A549 treated with RU486 at 1 μM for 4 hours (cell line): ENCODE measurements at places on chromosomes 1 and 21. TPM values are rescaled to one million over a fixed set of nuclear protein-coding genes. Genes with fewer than 3 reads are reported as not detected.

The GNG12 gene
- total RNA-seq, result 30.4 to 77.8 TPM (median 66.4 TPM) in 5 replicates

The DCST1 gene
- not detected in 5 replicates for total RNA-seq

The TMPRSS2 gene
- total RNA-seq, result 0.09 to 0.26 TPM (median 0.13 TPM) in 3 of 5 replicates, not detected in the others

The ANXA9 gene
- 0.54 to 1.3 TPM (median 0.70 TPM) in 5 replicates for total RNA-seq
